ENCODE measurements at places on chromosomes 12 and 14.

DNA sequence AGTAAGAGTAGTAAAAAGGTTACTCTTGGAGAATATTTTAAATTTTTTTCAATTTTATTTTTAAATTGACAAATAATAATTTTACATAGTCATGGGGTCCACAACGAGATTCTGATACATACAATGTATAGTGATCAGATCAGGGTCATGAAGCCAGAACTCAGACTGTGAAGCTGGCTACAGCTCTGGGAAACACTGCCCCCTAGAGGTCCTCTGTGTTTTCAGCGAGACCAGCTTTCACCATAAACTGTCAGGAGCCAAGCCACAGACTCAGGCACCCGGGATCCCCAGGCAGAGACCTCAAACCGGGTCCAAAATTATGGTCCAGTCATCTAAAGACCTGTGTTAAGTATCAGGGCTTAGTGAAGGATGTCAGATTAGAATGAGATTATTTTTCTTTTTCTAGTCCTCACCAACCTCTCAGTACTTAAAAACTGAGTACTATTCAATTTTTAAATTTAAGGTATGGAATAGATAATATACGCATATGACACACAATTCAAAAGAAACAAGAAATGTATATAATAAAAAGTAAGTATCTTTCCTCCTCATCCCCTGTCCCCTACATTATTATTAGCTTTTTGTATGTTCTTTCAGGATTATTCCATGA lies 397.1 kb downstream of the MDGA2 start:
- no peak for DNase-seq

DNA sequence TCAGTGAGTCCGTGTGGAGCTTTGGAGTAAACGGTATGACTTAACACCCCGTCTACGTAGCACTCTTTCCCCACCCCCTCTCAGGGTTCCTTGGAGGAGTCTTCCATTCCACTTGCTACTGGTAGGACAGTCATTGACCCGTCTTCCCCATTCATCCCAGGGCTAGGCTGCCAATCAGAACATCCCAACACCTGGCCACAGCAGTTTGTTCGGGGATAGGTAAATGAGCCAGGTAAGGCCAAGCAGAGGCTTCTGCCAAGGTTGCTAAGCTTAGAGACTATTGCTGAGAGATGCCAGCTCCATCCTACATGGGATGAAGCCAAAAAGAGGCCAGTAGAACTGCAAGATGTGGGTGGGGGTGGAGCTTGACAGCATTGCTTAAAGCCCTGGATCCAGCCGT lies 130.8 kb downstream of the BCL11B start:
- DNase-seq = no peak

GRCh38 chr12:116166306-116166705 lies 111.2 kb downstream of the MED13L start:
- DNase-seq = no peak

DNA sequence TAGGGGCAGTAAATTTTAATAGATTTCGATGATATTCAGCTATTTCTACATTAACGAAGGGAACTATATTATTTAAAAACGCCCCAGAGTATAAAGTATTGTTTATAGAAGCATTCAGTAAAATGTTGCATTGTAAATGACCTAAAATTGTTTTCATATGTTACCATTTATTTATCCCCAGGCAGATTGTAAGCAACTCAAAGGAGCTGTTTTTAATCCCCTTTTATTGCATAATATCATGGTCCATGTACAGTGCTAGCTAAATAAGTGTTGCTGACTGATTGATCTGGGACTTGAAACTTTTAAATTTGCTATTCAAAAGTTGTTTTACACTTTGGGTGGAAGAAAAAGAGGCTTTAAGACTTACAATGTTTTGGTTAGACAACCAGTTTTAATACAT lies 199.0 kb upstream of the SLC38A2 start:
- DNase-seq = no peak

DNA sequence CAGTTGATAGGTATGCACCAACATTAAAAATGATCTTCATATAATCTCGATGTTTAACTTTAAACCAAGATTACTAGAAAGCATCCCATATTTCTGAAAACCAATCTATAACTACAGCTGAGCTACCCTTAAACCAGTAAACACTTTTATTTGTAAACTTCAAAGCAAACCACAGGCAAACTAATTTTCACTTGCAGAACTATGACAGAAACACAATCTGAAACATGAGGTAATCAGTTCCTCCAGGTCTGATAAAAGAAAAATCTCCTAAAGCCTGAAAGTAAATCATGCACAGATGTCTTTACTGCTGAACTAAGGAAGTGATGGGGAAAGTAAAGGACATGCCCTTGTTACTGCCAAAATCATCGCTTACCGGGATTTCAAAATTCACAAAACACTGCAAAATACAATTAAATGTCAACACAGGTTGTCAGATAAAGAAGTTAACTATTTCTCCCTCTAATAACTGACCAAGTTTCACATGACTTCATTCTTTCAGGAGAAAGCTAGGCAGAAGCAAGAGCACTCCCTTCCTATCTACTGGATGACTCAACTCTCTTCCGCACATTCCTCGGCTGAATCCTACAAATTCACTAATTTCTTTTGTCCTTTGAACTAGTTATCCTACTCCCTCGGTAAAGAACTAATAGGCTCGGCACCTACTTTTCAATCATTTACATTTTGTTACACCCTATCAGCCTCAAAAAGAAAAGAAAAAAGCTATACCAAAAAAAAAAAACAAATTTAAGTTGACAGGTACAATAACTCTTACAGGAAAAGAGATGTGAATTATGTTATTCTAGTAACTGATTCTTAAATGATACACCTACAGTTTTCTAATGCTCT lies 1.4 kb downstream of the EEA1 start:
- no peak for DNase-seq

- DNase-seq = no peak
These were observed 13.1 kb upstream of the CLEC7A start for GRCh38 chr12:10142976-10143589.

- no peak for DNase-seq
These were observed 51.8 kb upstream of the CEP83 start for GRCh38 chr12:94511506-94511905.

GRCh38 chr12:27244689-27245488 lies 803 bp downstream of the STK38L start:
- no peak for DNase-seq

DNA sequence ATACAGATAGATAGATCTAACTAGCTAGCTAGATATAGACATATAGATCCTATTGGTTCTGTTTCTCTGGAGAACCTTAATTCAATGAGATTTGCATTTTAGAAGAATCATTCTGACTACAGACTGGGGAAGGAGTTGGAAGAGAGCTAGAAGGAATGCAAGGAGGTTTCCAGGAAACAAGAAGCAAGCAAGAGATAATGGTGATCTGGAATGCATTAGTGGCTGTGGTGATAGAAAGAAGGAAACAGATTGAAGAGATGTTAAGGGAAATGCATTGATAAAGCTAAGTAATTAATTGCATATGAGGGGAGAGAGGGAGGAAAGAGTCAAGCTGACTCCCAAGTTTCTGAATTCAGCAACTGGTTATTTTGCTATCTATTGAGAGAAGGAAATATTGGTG lies 42.7 kb downstream of the DBX2 start:
- DNase-seq = no peak

GRCh38 chr14:104023325-104024055 lies 62.0 kb upstream of the ASPG start:
- DNase-seq = no peak

GRCh38 chr14:57068511-57068910 lies 200.2 kb downstream of the EXOC5 start:
- DNase-seq = no peak

- no peak for DNase-seq
These were observed 3.0 kb downstream of the GAS2L3 start for GRCh38 chr12:100576331-100577036.

DNA sequence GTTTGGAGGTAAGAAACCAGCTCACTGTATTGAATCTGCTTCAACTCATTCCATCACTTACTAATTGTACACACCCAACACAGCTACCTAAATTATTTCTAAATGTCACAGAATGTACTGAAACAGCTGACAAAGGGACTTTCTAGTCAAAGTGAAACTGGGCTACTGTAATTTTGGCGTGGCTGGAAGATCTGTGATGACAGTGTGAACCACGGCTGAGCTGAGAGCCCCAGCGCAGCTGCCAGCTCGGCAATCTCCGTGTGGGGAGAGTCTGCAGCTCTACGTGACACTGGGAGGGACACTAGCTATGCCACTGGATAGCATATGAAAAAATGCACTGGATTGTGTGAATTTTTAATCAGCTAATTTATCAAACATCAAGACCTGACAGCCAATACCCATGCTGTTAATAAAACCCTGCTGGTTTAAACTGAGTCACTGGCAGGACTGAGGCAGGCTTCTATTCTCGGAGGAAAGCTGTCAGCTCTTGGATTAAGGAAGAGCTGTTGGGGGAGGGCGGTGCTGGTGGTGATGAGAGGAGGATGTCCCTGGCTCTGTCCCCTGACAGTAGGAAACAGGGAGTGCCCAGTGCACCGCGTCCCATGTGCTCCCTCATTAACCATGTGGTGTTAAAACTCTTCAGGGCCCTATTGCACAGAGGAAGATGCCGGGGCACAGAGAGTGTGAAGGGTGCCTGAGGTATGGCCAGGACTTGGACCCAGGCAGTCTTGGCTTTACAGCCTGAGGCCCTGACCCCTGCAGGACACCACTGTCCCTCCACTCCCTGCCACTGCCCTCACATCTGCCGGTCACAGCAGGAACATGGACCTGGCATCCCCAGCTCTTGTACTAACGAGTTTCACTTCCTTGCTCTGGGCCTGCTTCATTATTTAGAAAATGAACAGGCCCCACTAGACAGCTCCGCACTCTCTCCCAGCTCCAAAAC lies 13.3 kb downstream of the SLC15A4 start:
- DNase-seq = no peak

DNA sequence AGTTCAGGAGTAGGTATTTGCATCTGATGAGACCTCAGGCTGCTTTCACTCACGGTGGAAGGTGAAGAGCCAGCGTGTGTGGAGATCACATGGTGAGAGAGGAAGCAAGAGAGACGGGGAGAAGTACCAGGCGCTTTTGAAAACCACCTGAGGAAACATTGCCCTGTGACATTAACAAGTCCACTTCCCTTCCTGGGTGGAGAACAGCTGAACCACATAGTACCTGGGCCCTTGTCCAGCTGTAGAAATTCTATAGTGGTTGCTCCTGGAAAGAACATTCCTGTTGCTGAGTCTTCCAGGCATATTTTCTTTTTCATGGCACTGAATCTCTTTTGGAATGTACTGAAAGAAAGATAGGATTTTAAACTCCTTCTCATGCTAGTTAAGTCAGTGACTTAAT lies 87.3 kb upstream of the RIN3 start:
- DNase-seq = no peak

- peak; percentile 36 for DNase-seq
These were observed 434.7 kb downstream of the FUT8 start for GRCh38 chr14:65847075-65847847.

DNA sequence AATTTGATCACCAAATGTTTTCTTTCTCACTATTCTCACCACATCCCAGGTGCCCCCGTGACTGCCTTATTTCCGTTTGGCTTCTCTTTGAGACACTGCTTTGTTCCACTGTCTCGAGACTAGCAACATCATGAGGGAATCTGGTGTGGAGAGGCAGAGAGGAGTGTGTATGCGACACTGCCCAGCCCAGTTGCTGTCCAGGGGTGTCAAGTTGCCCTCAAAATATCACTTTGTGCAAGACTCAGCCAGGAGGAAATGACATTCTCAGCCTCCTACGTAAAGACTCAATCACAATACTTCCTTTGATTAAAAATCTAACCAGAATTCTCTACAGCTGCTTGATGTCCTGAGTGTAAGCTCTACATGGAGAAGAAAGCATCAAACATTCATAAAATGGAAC lies 48.2 kb upstream of the EEA1 start:
- DNase-seq = no peak

Data from stimulated activated CD8-positive, alpha-beta memory T cell treated with anti-CD3 and anti-CD28 coated beads, Interleukin-4, amount 100 ng/mL, for 4 hours (primary cell).